ENCODE measurements at places on chromosomes 7 and 10.

GRCh38 chr7:101426303-101427011, 63.8 kb downstream of the COL26A1 start:
- no peak for DNase-seq

- no peak for DNase-seq
Measured at GRCh38 chr10:132904181-132904813, 38.1 kb downstream of the CFAP46 start.

DNA sequence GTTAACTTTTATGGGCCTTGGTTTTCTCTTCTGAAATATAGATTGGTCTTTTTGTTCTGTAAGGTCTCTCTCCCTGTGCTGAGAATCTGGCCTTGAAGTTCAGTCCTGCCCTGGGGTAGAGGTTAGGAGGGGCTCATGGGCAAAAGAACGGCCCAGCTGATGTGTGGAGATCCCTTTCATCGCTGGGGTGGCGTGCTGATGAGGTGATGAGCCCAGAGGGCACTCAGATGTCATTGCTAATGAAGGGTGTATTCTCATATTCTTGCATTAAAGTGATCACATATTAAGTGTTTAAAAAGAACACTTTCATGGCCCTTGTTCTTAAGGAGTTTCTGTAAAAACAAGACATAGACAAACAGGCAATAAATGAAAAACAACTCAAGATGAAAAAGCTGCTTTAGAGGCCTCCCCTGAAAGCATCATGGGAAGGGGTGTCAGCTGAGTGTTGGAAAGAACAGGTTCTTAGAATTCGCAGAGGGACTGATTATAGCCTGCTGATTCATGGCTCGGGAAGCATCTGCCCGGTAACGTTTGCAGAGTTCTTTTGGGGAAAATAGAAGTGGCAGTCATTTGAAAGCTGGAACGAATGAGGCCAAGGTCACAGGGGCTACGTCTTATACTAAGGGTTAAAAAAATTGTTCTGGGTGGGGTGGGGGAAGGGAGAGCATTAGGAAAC, 72.5 kb upstream of the GPR158 start:
- DNase-seq: no peak

DNA sequence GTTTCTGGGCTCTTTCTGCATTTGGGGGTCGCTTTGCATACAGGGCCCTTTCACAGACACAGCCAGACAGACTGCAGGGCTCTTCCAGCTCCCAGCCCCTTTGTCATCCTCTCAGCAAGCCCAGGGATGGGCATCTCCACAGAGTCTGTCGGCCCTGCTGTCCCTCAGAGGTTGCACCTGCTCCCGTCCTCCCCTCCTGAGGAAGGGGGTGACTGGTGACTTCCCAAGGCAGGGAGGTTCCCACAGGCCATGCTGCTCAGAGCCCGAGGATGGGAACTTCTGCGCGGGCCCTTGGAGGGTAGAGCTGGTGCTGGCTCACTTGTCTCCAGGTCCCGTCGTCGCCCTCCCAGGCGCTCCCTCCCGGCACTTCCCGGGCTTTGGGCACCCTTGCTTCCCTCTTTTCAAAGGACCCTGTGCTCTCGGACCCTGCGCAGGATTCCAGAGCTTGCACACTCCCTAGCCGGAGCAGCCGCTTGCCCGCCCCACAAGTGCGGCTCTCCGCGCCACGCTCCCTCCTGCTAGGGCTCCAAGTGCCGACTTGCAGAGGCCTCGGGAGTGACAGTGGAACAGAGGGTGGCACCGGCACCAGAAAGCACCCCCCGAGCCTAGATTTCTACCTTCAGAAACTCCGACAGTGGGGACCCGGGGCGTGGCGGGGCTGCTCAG, 152.5 kb downstream of the PRKAG2 start:
- DNase-seq: no peak

- no peak for DNase-seq
Measured at GRCh38 chr7:28183627-28184026, 3.0 kb upstream of the JAZF1 start.

DNA sequence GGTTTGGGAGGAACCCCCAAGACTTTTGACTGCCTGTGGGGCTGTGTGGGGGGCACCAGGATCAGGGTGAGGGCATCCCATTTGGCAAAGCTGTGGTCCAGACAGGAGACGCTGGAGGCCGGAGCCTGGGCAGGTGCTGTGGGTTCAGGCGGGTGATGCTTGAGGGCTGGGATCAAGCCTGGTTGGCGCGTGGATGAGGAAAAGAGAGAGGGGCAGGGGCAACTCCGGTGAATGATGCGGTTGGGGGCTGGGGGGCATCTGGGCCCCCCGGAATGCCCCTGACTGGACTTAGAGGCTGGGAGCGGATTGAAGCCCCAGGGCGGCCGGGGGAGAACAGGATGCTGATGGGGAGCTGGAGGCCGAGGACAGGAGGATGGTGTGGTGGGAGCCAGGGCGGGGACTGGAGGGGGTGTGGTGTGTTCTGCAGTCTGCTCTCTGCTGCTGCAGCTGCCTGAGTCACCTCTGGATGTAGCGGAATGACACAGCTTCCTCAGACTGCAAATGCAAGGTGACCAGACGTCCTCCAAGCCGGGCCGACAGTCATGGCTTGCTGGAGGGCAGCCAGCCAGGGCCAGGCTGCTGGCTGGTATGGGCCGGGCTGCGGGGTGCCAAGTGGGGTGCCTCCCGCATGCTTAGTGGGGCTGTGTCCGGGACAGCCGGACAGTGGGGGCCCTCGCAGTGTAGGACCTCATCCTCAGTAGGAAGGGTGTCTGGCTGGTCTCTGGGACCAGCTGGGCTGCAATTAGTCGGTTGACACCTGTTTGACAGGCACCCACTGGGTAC, 3.2 kb downstream of the MAFK start:
- no peak for DNase-seq

GRCh38 chr10:32207544-32207943, 139.4 kb downstream of the EPC1 start:
- DNase-seq: no peak

DNA sequence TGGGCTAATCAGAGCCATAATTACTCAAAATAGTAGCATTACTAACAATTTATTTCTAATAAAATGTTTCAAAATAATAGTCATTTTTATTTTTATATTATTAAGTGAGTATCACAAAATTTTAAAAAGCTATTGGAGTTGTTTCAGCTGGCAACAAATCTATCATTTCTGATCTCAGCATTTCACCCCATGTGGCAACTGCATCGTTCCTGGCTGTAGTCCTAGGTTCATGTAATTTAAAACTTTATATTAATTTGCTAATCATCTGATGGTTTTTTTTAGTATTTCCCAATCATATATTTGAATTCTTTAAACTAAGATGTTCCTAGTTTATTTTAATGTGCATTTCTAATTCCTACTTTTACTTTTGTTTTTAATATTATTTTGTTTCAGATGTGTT, 293.0 kb upstream of the AKR1E2 start:
- no peak for DNase-seq

Measured in NCI-H2081 treated with DMSO at 0.1 percent for 48 hours (cell line).